ENCODE measurements at places on chromosomes 2 and 18.

- DNase-seq, result no peak
Measured at GRCh38 chr18:6373187-6373586, 41.5 kb downstream of the L3MBTL4 start.

GRCh38 chr18:50143886-50144285 lies 51.1 kb downstream of the MYO5B start:
- DNase-seq, result no peak

- DNase-seq, result no peak
Measured at GRCh38 chr2:146807568-146808168, 1037.2 kb upstream of the ACVR2A start.

GRCh38 chr2:239376942-239377531 lies 23.8 kb downstream of the HDAC4 start:
- DNase-seq, result no peak

DNA sequence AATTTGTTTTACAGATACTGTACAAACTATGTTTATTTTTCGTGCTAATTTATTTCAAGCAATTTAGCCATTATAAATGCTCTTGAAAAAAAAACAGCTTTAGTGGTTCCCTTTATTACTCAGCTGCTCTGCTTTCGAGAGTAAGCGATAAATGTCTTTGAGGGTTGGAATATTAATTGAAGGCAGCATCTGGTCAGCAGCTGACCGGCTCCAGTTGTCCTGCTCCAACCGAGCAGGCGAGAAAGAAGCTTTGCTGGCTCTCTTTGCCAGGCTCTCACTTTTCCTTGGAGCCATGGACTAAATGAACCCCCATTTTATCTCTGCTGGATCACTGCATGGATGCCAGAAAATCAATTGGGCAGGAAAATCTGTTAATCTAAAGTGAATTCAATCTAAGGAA lies 147.4 kb downstream of the LNPK start:
- no peak for DNase-seq

DNA sequence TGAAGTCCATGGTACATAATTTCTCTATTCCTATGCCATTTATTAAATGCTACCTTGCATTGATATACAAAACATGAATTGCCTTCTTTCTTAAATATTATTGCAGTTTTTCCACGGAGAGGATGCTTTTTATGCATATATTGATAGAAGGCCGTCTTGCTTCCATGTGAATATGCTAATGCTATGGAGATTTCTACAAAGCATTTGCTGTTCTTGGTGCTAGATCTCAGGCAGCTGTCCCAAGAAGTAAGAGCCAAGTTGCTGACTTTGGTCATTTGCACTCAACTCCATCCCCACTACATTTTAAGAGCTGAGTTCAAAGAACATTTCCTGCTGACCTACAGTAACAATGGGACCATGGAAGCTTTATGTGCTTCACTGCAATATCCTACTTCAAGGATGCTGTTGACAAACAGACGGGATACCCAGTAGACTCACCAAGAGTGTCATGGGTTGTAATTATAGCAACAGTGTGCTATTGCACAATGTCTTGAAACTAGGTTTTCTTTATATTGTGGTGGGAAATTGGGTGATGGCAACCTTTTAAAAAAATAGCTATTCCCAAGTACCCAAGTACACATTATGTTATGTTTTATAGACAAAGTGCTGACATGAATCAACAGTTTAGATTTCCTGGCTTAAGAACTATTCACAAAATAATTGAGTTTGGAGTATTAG lies 1172.4 kb upstream of the PIK3C3 start:
- no peak for DNase-seq

DNA sequence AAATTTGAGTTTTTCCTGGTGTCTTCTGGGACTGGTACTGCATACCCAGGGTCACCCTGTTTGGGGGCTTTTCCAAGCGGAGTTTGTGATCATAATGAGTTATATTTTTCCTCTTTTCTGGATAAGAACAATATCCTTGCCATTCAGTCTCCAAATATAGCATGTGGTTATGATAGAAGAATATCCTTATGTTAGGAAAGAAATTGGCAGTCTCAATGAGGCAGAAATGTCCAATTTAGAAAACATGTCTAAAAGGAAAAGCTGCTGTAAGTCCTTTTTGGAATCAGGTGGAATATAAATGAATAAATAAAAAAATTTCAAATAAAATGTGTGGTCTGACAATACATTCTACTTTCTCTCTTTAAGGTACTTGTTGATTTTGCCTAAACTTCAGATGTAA lies 36.2 kb downstream of the SPATS2L start:
- no peak for DNase-seq

DNA sequence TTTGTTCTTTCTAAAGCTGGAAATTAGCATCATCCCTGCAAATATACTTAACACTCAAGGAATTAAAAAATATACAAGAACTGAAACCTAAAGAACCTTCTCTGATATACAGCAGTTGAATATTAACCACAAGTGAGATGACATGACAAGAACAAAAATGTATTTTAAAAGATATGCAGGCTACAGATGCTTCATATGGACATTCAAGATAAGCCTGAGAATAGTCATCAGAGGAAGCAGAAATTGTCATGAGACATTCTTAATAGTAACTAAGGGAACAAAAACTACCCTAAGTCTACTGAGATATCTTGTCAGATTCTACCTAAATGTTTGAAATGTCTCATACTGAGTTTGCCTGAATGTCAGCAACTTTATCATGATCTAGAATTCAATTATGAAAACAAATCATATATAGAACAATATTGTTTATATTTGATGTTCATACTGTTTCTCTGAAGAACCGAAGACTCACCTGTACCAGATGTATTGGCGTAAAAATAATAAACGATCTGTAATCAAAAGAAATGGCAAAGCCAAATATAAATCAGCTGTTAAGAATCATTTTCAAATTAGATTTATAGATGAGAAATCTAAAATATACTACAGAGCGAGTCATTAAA lies 4.7 kb downstream of the NBAS start:
- DNase-seq, result no peak

All from suppressor macrophage treated with lipopolysaccharide for 4 hours (primary cell).